ENCODE measurements at places on chromosomes 5 and 9.

DNA sequence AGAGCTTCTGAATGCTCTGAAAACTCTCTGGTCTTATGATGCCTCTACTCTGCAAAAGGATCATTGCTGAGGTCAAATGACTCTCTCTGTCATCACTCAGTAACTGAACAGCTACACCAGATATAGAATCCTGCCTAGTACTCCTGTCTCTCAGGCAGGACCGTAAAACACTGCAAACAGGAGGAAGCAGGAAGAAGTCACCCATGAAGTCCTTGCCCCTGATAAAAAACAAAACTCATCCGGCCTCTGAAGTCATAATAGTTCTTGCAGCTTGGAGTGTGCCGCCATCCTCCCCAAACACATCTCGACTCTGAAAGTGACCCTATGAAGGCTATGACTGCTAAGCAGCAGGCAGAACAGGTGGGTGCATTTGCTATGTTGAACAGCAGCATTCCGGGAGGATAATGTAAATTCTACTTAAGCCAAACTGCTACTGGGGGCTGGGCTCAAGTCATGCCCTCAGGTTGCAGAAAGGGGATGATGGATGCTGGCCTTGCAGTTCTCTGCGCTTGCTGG is 81.9 kb upstream of the FAM169A start:
- no peak for DNase-seq

- no peak for DNase-seq
These were observed 162.2 kb downstream of the OXCT1 start for GRCh38 chr5:41707853-41708603.

- no peak for DNase-seq
These were observed 50.7 kb downstream of the SECISBP2 start for GRCh38 chr9:89368978-89369377.

DNA sequence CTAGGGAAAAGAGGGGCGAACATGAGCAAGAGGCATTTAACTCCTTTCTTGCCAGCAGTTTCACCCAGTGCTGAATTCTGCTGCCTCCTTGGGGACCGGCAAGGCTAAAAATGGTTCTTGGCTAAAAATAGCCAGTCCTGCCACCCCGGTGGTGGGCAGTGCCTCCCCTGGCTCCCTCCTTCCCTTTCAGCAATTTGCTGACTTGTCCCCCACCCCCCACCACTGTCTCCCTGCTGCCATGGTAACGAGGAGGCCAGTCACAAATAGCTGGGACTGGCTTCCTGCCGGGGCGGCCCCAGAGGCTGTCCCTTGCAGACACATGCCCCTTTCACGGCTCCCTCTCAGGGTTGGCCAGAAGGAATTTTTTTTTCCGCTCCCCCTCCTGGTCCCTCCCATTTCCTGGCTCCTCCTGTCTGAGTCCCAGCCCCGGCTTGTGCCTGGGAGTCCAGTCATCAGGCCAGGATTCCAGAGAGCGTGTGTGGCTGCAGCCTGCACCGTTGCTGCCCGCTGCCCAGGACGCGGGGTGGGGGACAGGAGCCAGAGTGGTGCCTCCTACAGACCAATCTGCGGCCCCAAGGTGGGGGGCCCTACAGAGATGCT is 130.3 kb downstream of the RGS3 start:
- no peak for DNase-seq

DNA sequence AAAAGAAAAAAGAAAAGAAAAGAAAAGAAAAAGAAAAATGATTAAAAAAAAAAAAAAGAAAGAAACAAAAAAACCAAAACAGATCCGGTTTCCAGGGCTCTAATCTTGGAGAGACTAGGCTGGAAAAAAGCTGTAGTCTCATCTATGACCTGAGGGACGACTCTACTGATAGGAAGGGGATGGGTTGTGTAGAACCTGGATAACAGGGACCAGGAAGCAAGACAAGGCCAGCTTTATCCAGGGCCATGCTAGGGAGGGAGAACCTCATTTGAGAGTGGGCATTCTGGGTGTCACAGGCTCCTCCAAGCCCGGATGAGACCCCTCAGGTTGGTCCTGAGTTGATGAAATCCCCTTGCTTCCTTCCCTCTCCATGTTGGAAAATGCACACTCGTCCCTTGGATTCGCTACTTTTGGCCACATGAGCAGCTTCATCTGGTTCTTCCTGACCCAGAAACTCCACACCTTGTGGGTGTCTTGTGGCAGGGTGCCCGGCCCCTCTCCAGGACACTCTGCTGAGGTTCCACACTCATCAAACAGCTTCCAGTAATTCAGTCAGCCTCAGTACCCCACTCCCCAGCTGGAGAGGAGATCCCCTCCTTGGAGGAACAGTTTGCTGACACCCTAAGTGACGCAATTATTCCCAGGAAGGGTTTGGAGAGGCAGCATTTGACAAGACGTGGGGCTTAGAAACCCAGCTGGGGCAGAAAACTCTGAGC is 71.1 kb upstream of the LHFPL2 start:
- no peak for DNase-seq

DNA sequence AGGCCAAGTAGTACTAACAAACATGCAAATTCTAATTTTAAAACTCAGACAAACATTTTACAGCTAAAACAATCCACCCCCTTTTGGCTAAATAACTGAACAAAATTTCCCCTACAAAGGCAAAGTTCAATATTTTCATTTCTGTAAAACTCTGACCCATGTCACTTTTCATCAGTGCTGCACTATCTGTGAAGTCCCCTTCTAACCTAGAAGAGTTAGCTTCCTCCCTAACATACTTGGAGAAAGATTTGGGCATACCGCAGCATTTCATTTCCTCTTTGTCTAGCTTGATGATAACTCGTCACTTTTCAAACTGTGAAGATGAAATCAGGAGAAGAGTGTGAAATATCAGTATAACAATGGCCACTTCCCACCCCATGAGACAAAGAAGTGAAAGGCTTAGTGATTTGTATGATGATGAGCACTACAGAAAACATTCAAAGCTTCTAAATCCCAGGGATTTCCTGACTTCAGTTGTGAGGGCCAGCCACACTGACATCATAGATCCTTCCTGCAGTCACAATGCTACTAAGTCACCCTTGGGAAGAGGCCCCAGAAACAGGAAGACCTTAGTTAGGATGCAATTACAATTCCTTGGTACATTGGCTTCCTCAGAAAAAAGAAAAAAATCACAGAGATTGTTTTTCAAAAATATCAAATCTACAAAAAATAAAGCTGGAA is at the start of gene FAM81B:
Gene FAM81B (plus strand): TSS at position 555 of the 681 bp plus-strand sequence. CDS start 24 bp downstream, at position 579.
- no peak for DNase-seq

GRCh38 chr9:95822015-95822414 is 53.5 kb upstream of the ERCC6L2 start:
- no peak for DNase-seq

GRCh38 chr5:59789197-59789596 is 104.3 kb downstream of the PDE4D start:
- no peak for DNase-seq

GRCh38 chr9:88652876-88653275 is 117.9 kb downstream of the NXNL2 start:
- DNase-seq = no peak

DNA sequence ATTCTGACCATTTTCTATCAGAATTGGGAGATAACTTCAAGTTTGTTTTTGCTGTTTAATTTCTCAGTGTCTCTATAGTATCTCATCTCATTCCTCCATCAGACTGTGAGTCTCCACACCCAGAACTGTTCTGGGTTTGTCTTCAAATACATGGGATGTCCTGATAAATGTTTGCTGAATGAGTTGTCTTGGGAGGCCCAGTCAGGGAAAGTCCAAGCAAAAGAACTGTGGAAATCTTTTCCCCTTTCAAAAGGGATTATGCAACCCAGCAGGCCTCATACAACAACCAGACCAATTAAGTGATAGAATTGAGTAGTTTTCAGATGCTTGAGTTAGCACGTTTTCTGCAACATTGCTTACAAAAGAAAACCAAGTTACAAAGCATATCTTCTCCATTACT is 324.4 kb downstream of the BRINP1 start:
- no peak for DNase-seq

DNA sequence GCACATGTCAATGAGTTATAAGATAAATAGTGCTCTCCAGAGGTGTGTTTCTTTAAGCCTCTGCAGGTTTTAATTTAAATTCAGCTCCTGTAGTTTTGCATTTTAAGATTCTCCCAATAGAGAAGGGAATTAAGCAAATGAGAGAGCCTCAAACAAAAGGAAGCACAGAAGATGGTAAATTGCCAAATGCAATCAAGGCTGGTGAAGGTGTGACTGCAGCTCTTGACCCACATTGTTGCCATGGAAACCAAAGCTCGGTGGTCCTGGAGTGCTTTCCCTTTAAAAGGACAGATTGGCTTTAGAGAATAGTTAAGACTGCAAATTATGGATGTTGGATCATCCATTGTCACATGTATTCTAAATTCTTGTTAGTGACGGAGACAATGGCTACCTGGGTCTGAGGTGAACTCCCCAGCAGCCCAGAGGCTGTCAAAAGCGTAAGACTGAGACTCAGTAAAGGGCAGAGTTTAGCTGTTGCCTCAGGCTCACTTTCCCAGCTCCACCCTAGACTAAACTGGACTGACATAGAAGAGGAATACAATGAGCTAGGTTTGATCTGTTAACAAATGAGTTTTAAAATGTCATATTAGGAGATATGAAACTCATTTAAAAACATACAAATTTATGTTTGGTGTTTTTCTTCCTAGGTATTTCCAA is 12.3 kb downstream of the GAPT start:
- DNase-seq = no peak

DNA sequence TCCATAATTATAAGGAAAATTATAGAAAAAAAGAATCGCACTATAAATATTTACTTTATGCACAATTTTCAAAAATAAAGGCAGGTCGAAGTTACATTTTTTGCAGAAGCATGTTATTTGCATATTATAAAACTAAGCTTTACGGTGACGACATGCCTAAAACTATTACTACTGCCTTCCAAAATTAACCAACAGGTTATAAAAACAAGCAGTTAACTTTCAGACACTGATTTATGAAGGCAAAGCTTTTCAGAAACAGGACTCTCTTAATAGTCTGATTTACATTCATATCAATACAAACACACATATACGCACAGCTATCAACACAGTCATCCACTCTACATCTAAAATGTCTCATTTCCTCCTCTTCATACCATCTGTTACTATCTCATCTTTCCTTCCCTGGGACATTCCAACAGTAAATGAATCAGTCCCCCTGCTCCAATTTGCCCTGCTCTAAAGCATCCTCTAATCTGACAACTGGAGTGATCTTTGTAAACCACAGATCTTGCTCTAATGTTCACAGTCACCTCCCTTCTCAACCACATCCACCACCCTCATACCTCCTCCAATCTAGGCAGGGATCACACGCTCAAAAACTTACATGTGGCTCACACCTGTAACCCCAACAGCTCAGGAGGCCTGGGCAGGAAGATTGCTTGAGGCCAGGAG is 21.6 kb downstream of the FBXW11 start:
- no peak for DNase-seq

DNA sequence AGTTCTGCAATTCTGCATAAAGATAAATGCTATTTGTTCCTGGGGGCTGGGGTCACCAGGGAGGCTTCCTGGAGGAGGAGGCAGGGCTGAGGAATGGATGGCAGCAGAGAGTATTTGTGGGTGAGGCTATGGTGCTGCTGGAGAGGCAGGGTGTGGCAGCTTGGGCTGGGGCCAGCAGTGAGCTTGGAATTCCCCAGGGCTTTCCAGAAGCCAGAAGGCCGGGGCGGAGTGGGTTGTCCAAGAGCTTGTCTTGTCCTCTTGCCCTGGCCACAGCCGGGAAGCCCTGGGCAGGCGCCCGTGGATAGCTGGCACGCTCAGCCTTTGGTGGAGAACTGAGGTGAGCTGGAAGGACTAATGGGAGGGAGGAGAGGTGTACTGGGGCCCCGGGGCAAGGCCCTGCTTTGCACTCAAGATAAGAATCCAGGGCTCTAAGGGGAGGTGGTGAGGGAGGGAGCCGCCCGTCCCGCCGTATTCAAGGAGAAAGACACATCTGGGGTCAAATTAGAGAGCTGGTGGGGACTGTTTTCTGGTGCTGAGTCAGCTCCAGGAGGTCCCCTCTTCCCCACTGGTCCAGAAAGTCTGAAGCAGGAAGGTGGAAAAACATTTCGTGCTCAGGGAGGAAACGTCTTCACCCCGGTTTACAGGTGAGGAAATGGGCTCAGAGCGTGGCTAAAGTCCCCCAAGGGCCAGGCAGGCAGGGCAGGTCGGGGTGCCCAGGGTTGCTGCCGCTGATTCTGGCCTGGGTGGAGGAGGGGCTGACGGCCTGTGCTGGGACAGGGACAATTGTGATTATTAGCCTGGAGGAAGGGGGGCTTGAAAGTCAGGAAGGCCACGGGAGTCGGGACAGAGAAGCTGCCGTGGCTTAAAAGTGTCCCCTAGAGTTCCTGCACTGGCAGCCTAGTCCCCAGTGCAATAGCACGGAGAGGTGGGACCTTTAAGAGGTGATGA is 26.9 kb upstream of the CNOT6 start:
- DNase-seq = no peak

DNA sequence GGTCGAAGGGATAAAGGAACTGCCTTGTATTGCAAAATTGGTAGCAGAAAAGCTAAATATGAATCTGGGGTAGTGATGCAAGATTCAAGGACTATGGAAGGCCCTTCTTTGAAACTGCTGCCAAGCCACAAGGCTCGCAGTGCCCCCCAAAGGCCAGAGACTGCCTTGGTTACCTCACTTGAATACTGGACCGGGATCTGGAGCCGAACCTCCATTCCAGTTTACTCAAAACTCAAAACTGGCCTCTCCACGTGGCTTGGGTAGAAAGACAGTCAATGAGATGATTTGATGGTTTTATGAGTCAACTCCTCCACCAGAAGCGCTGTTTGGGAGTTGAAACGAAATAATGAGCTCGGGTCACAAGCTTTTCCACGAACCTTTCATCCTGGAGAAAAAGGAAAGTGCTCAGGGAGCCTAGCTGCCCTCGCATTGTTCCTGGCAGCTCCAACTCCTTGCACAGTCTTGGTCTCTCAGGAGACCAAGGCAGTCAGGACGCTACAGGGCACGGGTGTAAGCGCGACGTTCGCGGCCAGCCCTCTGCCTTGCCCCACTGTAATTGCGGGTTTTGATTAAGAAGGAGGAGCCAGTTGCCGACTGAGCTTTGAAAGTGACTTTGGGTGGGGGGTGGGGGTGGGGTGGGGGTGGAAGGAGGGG is 2.8 kb downstream of the ST8SIA4 start:
- DNase-seq = no peak

GRCh38 chr5:73759771-73760170 is 133.8 kb downstream of the ARHGEF28 start:
- DNase-seq = no peak

- DNase-seq = no peak
These were observed 156.2 kb upstream of the NR3C1 start for GRCh38 chr5:143559586-143560109.

GRCh38 chr5:57094753-57095683 is 78.8 kb upstream of the GPBP1 start:
- DNase-seq = no peak

- DNase-seq = no peak
These were observed 732.2 kb upstream of the ZNF608 start for GRCh38 chr5:125478599-125478998.

DNA sequence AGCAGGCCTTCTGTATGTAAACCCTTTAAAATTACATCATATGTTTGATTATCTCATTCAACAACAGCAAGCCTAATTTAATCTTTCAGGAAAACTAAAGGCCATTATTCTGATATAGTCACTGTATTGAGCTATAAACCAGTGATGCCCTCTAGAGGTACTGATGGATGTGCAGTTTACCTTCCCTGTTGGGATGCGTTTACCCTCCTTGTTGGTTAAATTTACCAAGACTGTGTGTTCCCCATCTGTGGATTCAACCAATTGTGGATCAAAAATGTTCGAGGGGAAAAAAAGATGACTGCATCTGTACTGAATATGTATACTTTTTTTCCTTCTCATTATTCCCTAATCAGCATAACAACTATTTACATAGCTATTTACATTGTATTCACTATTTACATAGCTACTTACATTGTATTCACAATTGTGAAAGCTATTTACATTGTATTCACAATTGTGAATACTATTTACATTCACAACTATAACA is 3.7 kb upstream of the BAAT start:
- no peak for DNase-seq

All from stimulated activated CD4-positive, alpha-beta T cell treated with anti-CD3 and anti-CD28 coated beads, Interleukin-1b, Interleukin-23, amount 100 ng/mL, for 1 hour (primary cell).